Right ventricle myocardium inferior (tissue), 1 donor: ENCODE measurements at places on chromosomes 11 and 22. TPM values are rescaled to one million over a fixed set of nuclear protein-coding genes. Genes with fewer than 3 reads are reported as not detected.

Gene TTC12
- 5.3 TPM for total RNA-seq

- DNase-seq = no peak
Measured at GRCh38 chr22:27226666-27227065, 569.3 kb downstream of the MIAT start.

GRCh38 chr11:86610559-86611341, 61.7 kb downstream of the ME3 start:
- peak; percentile 50 for DNase-seq

DNA sequence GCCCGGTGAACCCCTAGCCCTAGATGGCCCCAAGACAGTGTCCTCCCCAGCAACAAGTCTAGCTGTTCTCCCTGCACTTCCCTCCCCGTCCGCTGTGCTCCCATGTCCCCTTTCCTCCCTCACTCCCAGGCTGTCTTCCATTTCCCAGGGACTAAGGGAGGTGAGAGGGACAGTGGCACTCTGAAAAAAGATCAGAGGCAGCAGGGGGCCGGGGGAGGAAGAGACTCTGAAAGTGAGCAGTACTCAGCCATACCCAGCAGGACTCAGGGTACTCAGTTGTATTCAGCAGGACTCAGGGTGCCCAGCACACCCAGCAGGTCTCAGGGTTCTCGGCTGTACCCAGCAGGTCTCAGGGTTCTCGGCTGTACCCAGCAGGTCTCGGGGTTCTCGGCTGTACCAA, 48.4 kb upstream of the THY1 start:
- DNase-seq = no peak
